ENCODE measurements at places on chromosomes 2 and 18.

GRCh38 chr2:46436800-46437199, 42.6 kb upstream of the TMEM247 start:
- no peak for DNase-seq

GRCh38 chr2:29011418-29012060, 30.4 kb downstream of the TOGARAM2 start:
- DNase-seq = no peak

DNA sequence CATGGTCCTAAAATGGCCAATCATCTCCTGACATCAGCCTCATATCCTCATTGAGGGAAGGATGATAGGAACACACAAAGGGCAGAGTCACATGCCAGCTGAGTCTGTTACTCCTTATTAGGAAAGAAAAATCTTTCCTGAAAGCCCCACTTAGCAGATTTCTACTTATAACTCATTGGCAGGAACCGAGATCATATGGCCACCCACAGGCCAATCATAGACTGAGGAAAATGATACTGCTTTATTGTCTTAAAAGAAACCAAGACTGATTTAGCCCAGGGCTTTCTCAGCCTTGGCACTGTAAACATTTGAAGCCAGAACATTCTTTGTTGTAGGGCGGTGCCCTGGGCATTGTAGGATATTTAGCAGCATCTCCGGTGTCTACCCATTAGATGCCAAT, 18.7 kb downstream of the GKN2 start:
- DNase-seq = no peak

GRCh38 chr2:215528555-215528954, 92.7 kb upstream of the FN1 start:
- DNase-seq = no peak

- DNase-seq = no peak
Measured at GRCh38 chr2:208541461-208541988, 134.9 kb downstream of the PTH2R start.

All from Panc1 (cell line).